Activated naive CD8-positive, alpha-beta T cell treated with anti-CD3 and anti-CD28 coated beads, Interleukin-2, amount 50 U/mL, for 16 hours (primary cell): ENCODE measurements at places on chromosomes 11 and 22.

- no peak for DNase-seq
Measured at GRCh38 chr22:20247010-20247505, 21.1 kb downstream of the RTN4R start.

DNA sequence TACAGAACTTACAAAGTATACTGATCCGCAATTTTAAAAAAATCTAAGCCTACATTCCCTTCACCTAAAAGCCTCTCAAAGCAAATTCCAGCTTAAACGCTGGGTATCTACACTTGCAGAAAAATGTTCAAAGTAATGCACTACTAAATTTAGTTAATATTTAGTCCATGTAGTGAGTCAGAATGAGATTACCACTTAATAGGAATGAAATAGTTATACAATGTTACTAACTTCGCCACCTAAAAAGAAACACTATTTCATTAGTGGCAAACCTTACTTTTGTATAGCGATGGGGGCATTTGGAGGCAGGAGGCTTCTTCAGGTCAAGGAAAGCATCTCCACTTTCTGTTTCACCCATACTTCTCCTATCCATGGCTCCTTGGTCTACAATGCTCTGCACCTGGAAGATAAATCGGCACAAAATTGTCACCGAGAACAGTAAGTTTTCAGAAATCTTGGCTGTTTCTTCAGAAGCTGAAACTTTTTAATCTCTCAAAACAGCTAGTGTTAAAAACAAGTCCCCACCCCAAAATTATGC lies 1.2 kb downstream of the EIF4ENIF1 start:
- no peak for DNase-seq

DNA sequence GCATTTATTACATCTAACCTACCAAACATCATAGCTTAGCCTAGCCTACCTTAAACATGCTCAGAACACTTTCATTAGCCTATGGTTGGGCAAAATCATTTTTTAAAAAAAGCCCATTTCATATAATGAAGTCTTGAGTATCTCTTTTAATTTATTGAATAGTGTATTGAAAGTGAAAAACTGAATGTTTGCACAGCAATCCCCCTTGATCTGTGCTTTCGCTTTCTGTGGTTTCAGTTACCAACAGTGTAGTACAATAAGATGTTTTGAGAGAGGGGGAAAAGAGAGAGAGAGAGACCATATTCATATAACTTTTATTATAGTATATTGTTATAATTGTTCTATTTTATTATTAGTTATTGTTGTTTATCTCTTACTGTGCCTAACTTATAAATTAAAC lies 8.4 kb upstream of the MAP6 start:
- DNase-seq, result no peak

DNA sequence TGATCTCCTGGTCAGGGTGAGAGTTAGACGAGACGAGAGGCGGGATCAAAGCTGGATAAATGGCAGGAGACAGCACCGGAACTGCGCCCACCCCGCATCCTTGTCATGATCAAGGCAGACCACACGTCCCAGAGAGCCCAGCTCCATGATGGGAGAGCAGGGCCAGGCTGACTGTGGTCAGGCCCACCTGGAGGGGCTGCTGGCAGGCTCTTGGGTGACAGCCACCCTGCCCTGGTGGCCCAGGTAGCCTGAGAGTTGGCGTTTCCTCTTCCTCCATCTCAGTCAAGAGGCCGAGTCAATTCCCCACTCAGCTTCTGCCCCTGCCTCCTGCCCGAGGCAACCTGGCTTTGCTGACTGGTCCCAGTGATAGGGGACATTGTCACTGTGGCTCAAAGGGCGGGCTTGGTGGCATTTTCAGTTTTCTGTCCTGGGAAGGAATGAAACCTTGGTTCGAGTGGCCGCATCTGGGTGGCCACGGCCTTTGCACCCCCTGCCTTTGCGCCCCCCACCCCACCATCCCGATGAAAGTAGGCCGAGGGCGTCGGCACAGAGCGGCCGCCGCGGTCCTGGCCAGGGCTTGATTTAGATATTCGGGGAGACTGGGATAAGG lies 60.8 kb upstream of the PPARA start:
- no peak for DNase-seq

DNA sequence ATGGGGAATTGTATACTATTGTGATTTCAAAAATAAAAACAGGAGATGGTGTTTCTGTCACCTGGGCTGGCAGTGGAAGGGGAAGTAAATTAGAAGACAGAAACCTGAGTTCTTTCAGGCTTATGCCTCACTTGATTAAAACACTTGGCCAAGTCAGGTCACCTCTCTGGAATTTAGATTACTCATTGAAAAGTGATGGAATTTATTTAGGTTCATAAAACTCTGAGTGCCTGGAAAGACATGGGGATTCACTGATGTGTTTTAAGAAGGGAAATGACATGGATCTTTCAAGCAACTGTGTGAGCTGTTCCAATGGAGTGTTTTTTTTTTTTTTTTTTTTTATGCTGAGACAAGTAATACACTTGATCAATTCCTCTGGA lies 400.1 kb downstream of the TMEM135 start:
- no peak for DNase-seq

GRCh38 chr22:27136596-27136995 lies 479.2 kb downstream of the MIAT start:
- DNase-seq, result no peak
